AG20443 (cell line): ENCODE measurements at places on chromosomes 16 and 17.

DNA sequence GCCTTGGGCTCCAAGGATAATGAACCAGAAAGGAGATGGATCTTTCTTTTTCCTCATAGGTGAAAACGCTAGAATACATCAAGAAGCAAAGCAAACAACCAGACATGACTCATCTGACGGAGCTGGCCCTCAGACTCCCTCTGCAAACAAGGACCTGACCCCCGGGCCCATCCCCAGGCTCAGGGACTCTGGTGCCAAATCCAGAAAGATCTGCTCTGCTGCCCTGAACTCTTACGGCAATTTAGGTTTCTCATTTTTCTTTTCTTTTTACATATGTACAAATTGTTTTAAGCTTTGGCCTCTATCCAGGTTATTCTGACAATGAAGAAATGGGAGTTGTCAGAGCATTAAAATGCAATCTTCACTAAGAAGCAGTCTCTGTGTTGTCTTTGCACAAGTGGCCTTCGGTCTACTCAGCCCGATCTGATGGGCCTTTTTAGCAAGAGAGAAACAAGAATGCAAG lies 17.7 kb downstream of the KNOP1 start:
- DNase-seq = peak; percentile 49

GRCh38 chr16:27728691-27729090 lies 178.7 kb downstream of the KATNIP start:
- no peak for DNase-seq

- DNase-seq = peak; percentile 72
Observed at GRCh38 chr16:28218109-28218508, 6.3 kb upstream of the XPO6 start.

GRCh38 chr16:23827057-23827456 lies 8.7 kb upstream of the PRKCB start:
- DNase-seq = no peak

- no peak for DNase-seq
Observed at GRCh38 chr17:82228278-82228841, 482 bp upstream of the SLC16A3 start.

- no peak for DNase-seq
Observed at GRCh38 chr16:4515611-4516233, 22.9 kb downstream of the CDIP1 start.

DNA sequence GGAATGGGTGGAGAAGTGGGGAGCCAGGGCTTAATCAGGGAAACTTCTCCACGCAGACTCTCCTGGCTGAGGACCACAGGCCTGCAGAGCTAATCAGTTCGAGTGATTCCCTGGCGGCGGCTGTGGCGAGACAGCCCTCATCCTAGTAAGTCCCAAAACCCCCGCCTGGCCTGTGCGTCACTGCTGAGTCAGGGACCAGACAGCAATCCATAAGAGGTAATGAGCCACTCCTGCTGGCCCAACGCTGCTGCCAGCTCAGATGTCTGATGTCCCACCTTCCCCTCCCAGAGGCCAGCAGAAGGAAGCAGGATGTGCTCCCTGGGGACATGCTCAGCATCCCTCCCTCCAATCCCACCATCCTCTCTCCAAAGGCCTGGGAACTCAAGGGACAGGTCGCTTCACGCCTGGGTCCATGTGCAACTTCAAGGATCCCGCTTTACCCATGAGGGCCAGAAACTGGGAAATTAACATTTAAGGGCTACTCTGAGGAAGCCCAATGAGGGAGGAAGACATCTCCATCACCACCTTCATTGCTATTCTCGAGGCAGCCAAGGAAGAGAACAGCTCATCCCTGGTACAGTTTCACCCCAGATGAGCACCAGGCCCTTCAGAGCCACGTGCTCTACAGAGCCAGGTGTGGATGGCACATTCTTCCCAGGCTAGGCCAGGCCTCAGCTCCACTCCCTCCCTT lies 7.9 kb downstream of the ACLY start:
- peak; percentile 95 for DNase-seq

GRCh38 chr17:1557355-1558095 lies 5.1 kb downstream of the PITPNA start:
- peak; percentile 64 for DNase-seq

DNA sequence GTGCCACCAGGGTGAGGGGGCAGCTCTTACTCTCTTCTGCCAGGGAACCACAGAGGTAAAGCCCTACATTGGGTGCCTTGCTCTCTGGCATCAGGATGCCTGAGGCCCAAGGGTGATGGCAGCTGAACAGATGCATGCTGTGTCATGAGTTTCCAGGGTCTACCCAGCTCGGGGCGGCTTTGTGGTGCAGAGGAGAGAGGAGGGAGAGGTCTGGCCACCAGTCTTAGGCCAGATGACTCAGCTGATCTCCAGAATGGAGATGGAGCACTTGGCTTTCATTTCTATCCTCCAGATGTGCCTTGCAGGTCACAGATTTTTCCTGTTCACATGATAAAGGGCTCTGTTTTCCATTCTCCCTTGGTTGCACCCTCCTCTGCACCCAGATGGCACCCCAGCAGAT lies 23.6 kb upstream of the USP22 start:
- DNase-seq = peak; percentile 54

DNA sequence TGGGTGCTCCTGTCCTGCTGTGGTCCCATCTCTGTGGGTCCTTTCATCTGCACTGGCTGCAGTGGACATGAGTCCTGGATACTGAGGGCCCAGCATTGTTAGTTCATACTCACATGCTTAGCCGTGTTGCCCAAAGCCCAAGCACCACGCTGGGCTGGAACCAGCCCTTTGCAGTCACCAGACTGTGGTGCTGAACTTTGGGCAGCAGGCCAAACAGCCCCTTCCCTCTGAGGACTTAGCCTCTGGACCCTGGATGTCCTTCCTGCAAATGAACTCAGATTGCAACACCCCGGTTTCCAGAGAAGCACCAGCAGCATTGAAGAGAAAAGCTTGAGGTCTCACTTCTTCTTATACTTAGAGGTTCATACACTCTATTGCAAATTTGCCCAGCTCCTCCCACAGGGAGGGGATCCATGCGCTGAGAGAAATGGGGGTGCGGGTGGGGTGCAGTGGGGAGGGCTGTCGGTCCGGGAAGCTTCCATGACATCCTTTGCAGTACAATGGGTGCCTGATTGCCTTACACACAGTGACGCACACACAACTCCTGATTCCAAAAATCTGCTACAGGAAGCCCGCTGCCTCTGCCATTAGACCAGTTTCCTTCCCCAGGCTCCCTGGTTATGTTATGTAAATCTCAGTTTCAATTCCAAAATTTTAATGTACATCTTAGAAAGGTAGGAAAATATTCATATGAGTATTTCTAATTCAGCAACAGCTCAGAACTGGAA lies 65.8 kb downstream of the RGS9 start:
- no peak for DNase-seq

DNA sequence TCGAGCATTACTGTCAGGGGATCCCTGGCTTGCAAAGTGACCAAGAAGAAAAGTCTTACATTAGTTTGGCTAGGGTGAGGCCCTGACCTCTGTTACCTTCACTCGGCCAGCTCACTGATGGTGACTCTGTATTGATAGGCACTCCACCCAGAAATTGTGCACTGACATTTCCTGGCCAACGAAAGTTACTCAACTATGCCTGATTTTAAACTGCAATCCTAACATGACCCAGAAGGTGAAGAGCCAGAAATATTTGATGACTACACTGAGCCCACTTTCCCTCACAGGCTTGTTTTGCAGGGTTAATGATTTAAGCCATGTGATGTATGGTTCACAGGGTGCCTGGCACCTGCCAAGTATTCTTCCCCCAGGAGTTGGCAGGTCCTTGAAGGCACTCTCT lies 208.2 kb upstream of the MAF start:
- no peak for DNase-seq

DNA sequence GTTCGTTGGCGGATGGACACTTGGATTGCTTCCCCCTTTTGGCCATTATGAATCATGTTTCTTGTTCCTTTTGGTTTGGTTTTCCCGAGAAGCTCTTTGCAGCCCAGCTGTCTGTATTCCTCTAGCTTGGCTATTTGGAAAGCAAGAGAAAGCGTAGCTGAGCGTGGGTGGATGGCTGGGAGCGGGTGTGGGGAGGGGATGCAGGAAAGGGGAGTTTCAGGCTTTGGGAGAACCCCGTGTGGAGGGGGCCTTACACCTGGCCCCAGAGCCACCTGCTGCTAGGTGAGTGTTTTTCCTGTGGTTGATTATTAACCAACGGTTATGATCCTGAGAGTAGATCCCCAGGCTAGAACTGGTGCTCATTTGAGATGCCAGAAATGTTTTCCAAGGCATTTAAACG lies 103.7 kb downstream of the RAP1GAP2 start:
- no peak for DNase-seq
